Upper lobe of left lung (tissue), 6 donors: ENCODE measurements at places on chromosomes 6 and 20.

- DNase-seq: no peak
Measured at GRCh38 chr6:169092375-169092774, 161.3 kb downstream of the THBS2 start.

GRCh38 chr6:21740376-21741124 lies 147.0 kb downstream of the SOX4 start:
- no peak for DNase-seq

DNA sequence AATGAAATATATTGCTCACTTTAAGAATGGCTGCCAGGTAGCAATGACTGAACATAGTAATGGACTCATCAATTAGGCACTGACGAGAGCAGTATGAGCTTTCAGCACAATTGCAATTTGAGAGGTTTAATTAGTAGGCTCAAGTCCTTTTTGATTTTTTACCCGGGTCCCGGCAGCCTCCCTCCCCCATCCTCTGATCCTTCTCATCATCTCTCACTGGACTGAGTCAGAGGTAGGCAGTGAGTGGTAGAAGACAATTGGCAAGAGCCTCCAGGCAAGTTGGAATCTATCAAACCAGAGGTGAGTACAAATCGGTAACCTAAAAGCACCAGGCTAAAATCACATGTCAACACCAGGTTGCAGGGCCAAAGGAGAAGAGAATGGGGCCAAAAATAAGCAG lies 107.9 kb downstream of the DCDC2 start:
- DNase-seq: no peak

GRCh38 chr20:43844778-43845614 lies 69.7 kb upstream of the TOX2 start:
- no peak for DNase-seq

DNA sequence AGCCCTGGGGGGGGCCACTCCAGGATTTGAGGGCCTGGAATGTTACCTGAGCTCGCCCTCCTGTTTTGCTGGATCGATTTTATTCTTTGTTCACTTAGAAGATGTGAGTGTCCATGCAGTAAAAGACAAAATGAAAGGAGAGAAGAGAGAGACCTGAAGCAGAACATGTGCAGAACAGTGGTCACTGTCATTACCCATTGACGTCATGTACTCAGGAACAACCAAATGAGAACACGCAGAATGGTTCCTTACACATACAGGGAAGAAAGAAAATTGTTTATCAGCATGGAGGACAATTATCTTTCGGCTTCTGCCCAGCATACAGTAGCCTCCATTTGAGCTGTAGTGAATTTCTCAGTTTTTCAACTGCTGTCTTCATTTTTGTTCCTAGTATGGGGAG lies 258.1 kb downstream of the FNDC1 start:
- no peak for DNase-seq

DNA sequence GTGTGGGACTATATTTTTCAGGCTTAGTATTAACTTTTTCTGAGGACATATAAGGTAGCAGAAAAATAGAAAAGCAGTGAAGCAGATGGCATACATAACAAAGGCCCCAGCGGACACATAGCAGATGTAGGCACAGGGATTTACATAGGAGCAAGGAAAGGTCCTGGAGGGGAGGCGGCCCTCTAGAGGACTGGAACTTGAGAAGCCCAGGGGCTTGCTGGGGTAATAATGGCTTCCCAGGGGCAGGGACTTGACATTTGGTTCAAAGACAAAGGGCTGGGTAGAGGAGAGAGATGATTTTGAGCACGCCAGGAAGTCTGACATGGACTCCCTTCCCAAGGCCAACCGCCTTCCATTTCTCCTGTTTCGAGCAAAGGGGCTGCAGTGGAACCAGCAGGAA lies 31.7 kb upstream of the OSTM1 start:
- no peak for DNase-seq

DNA sequence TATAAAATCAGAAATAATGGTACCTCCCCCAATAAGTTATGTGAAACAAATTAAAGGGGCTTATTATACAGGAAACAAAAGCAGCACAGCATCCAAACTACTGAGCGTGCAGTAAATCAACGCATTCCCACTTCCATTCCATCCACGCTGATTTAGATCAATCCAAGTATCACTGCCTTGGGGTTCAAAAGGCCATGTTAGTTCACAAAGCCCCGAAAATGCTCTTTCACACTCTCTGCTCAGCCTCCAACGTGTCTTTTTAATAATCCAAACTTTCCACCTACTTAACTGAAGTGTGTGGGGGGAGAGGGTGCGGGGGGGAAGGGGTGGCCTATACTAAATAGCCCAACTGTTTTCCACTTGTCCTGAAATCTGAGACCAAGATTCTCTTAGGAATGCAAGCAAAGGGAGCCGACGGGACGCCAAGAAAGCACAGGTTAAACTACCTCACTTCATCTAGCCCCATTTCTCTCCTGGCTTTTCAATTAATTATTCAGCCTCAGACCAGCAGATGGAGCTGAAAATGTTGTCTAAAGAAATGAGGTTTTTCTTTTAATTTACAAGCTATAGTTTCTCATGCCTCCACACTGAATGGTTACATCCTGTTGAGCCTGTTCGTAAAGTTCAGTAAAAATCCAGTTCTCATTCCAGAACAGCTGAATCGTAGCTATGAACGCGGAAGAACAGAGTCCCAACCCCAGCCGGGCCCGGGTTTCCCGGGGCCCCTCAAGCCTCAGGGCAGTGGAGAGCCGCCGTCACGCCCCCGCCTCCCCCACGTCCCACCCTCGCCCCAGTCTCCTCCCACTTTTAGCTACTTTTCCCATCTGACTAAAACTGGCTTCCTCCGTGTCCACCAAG lies 1.0 kb upstream of the NXT1 start:
- peak; percentile 79 for DNase-seq

DNA sequence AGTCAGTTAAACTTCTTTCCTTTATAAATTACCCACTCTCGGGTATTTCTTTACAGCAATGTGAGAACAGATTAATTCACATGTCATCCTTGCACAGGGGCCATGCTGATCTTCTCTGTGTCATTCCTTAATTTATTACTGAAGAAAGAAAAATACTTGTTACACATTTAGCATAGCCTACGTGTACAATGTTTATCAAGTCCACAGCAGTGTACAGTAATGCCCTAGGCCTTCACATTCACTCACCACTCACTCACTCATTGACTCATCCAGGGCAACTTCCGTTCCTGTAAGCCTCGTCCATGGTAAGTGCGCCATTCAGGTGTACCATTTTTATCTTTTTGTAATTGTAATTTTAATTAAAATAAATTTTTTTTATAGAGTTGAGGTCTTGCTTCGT lies 73.6 kb downstream of the RSPH3 start:
- DNase-seq: no peak

GRCh38 chr6:85364344-85364743 lies 85.5 kb upstream of the NT5E start:
- DNase-seq: no peak

GRCh38 chr6:148693882-148694484 lies 52.8 kb upstream of the UST start:
- DNase-seq: no peak

DNA sequence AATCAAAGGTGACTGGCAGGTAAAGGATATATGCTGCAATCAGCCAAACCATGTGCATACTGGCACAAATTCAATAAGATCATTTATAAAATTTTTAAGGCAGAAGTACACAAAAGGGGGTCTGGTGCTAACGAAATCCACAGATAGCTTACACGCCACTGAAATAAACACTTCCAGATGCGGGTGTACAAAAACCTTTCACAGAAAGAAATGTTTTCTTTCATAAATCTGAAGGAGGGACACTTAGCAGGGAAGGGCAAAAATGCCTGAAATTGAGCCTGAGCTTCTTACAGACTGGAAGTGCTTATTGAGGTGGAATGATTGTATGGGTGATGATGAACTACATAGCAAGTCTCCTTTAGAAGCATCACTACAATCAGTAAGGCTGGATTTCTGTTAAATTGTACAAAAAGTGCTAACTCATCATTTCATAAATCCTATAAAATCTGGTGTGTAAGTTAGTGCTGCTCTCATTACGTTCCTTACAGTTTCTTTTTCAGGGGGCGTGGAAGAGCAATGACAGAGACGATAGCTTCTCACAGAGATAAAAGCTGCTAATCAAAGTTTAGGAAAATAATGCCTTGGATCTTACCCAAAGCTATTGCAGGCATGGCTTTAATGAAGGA lies 409.3 kb upstream of the RUNX2 start:
- no peak for DNase-seq

- no peak for DNase-seq
Measured at GRCh38 chr6:84728602-84729001, 35.8 kb downstream of the TBX18 start.

GRCh38 chr6:89356642-89357170 lies 4.2 kb upstream of the UBE2J1 start:
- no peak for DNase-seq

- DNase-seq: no peak
Measured at GRCh38 chr6:49558238-49558637, 7.8 kb downstream of the C6orf141 start.

DNA sequence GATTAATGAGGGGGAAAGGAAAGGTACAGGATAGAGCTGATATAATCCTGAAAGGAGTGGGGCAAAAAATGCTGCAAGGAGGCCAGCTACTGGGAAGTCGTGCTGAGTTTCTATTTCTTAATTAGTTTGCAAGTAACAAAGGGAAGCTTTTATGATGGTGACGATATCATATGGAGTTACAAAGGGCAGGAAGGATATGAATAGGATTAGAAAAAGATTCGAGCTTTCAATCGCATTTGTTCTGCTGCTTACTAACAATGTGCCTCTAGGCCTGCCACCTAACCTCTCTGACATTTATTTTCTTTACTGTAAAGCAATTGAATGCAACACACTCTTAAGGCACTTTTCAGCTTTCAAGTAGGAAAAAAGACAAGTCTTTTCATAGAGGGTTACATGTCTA lies 219.2 kb downstream of the CLVS2 start:
- no peak for DNase-seq

DNA sequence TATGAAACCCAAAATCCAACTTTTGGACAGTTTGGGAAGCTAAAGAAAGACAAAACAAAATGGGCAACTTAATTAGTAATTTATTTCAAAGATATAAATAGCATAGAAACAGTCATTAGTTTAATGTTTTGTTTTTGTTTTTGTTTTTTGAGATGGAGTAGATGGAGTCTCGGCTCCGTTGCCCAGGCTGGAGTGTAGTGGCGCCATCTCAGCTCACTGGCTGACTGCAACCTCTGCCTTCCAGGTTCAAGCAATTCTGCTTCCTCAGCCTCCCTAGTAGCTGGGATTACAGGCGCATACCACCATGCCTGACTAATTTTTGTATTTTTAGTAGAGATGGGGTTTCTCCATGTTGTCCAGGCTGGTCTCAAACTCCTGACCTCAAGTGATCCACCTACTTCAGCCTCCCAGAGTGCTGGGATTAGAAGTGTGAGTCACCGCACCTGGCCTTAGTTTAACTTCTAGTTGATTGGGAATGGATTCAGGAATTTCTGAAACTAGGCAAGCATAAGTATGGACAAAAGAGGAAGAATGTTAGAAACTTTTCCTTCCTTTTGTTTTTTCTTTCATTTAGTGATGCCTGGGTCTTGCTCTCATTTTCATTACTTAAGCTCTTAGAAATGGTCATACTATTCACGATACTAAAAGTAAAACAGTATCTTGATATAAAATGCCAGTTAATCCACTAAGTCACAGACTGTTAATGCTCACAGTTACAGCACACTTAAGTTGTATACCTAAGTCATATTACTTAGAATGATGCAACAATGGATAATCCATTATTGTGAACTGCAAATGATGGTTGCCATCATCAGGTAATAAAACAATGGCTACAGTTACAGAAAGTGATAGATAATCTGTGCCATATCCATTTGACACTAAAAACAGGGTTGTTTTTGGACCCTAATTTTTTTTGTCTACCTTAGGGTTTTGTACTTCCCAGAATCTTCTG lies 8.2 kb downstream of the SENP6 start:
- DNase-seq: no peak

GRCh38 chr6:134510142-134510541 lies 192.2 kb upstream of the SGK1 start:
- DNase-seq: no peak

GRCh38 chr6:142764311-142764710 lies 180.7 kb downstream of the HIVEP2 start:
- no peak for DNase-seq

GRCh38 chr20:40915756-40916155 lies 112.9 kb upstream of the TOP1 start:
- no peak for DNase-seq

GRCh38 chr6:108592371-108593337 lies 31.9 kb downstream of the FOXO3 start:
- DNase-seq: no peak

DNA sequence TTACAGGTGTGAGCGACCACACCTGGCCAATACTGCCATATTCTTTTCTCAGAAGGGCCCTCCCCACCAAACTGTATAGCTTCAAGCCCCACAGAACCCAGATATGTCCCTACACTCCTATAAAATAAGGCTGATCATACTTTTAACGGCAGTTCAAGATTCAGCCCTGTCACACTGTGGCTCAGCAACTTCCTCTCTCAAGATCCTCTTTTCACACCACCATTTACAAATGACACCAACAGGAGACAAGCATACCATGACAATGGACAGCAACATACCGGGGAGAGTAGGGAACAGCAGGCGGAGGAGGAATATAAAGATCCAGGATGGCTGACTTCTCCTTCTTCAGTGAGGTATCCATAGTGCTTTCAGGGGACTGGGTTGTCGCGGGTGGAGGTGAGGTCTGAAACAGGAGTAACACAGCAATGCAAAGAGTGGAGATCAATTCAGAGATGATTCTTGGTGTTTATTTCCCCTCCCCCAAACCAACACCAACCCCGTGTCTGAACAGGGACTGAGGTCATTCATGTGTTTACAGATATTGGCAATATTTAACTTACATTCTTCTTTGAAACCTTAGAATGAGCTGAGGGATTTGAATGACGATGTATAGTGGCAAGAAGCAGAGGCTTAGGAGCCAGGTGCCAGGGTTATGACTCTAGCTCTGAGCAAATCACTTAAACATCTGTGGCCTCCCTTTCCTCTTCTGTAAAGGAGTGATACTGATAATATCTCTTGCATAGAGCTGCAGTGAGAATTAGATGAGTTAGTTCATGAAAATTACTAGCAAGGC lies 57.6 kb upstream of the IPCEF1 start:
- no peak for DNase-seq

- DNase-seq: no peak
Measured at GRCh38 chr6:11219400-11219834, 13.1 kb downstream of the NEDD9 start.
